ENCODE measurements at places on chromosomes 11 and 22. TPM values are rescaled to one million over a fixed set of nuclear protein-coding genes. Genes with fewer than 3 reads are reported as not detected.

CEND1 gene
- polyA plus RNA-seq = 0.11 TPM

MOGAT2 gene
- polyA plus RNA-seq = not detected

NCAPH2 gene
- polyA plus RNA-seq = 26.3 TPM

CAVIN3 gene
- polyA plus RNA-seq = 24.7 TPM

INTS4 gene
- 12.6 TPM for polyA plus RNA-seq

TRIM22 gene
- polyA plus RNA-seq = 5.1 TPM

VWCE gene
- polyA plus RNA-seq = 0.57 TPM

TRPC6 gene
- 0.04 TPM for polyA plus RNA-seq

TRIM48 gene
- not detected for polyA plus RNA-seq

SF1 gene
- polyA plus RNA-seq = 65.4 TPM

CHADL gene
- 0.42 TPM for polyA plus RNA-seq

CRYBB3 gene
- not detected for polyA plus RNA-seq
